ENCODE measurements at places on chromosomes 16 and 17. TPM values are rescaled to one million over a fixed set of nuclear protein-coding genes. Genes with fewer than 3 reads are reported as not detected.

- H3K36me3 ChIP-seq: peaks cover 29% of the 10 kb centered on the region
- no peak overlapping the region for H3K27ac ChIP-seq
- no peaks in the 10 kb centered on the region for H3K27me3 ChIP-seq
- DNase-seq: no peak
Measured at GRCh38 chr17:44074231-44074910, 3.8 kb downstream of the G6PC3 start.

DNA sequence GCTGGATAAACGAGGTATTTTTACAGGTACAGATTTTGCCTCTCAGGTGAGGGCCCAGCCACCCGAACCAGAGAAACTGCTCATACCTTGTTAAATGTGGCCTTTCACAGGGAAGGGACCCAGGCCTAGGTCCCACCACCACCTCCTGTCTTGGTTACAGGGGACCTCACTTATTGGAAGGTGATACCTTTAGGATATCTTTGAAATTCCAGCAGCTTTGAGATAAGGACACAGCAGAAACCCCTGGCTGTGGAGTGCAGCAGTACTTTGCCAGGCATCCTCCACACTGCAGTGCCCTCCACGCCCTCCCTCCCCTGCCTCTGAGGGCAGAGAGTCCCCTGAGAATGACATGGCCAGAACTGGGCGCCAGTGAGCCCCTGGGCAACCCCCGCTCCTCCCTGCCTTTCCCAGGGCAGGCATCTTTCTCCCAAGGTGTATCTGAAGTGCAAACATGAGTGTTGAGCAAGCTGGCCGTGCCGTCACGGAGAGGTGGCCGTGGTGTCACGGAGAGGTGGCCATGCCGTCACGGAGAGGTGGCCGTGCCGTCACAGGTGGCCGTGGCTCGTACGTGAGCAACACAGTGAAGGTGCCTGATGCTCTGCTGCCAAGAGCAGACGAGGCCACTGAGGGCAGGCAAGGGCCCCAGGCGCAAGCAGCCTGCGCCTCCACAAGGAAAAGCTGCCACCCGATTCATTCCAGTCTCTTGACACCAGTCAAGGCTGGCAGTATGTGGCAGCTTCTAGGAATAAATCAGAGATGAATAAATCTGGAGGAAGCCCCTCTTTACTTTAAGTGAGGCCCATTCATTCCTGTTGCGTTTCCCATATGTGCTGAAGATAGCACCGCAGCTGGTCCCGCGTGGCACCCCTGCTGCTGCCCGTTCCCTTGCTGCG lies 134.5 kb upstream of the CHMP6 start:
- no peak for DNase-seq
- H3K36me3 ChIP-seq: no peaks in the 10 kb centered on the region
- no peak overlapping the region for H3K4me3 ChIP-seq
- no peaks in the 10 kb centered on the region for H3K27me3 ChIP-seq
- peak overlapping the region; percentile 70 for H3K27ac ChIP-seq
- H3K4me1 ChIP-seq: peaks cover 33% of the 10 kb centered on the region

GRCh38 chr16:67013823-67014633 lies 14.9 kb upstream of the CBFB start:
- H3K36me3 ChIP-seq: no peaks in the 10 kb centered on the region
- DNase-seq: peak; percentile 67
- H3K27ac ChIP-seq: no peak overlapping the region
- H3K4me1 ChIP-seq: no peaks in the 10 kb centered on the region
- H3K27me3 ChIP-seq: peaks cover 48% of the 10 kb centered on the region

DNA sequence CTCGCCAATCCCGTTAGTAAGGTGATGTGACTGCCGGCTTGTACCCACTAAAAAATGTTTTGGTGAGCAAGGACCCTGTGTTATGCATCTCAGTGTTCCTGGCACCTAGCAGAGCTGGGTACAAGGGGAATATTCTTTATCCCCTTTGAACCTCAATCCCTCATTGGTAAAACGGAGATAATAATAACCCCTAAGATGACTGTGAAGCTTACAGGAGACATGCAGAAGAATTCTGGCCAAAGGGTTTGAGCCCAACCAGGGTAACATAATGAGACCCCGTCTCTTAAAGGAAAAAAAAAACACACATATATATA lies 896 bp downstream of the GGA2 start:
- no peaks in the 10 kb centered on the region for H3K27me3 ChIP-seq
- no peak for DNase-seq
- peaks cover 34% of the 10 kb centered on the region for H3K4me1 ChIP-seq
- peak overlapping the region; percentile 85 for H3K4me3 ChIP-seq
- H3K36me3 ChIP-seq: peaks cover 9% of the 10 kb centered on the region

DNA sequence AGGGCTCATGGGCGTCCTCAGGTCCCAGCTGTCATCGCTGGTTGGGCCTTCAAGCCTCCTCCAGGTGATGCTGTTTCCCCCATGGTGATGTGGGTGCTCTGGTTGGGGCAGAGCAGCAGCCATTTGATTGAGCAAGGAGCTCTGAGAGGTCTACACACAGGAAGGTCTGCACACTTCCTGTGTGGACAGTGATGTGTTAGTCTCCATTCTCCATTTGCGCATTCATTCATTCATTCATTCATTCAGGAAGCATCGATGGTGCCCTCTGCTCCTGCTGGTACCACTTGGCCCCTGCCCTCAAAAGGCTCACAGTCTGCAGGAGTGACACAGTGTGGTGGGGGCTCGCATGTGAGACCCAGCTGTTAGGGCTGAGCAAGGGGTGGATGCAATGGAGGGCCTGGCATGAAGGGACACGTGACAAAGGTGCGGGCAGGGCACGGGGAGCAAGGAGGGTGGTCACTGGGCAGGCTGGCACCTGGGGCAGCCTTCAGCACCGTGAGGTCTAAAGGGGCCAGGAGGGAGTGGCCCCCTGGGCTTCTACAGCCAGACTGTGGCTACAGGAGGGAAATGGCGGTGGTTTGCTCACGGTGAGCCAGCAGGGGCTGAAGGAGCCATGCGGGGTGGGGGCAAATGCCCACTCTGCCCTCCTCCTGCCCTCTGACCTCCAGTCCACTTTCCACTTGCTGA lies 1.5 kb downstream of the ADGRG3 start:
- H3K27me3 ChIP-seq: peaks cover 7% of the 10 kb centered on the region
- no peaks in the 10 kb centered on the region for H3K36me3 ChIP-seq
- no peaks in the 10 kb centered on the region for H3K4me1 ChIP-seq
- DNase-seq: no peak
- no peak overlapping the region for H3K27ac ChIP-seq
- H3K4me3 ChIP-seq: no peak overlapping the region

DNA sequence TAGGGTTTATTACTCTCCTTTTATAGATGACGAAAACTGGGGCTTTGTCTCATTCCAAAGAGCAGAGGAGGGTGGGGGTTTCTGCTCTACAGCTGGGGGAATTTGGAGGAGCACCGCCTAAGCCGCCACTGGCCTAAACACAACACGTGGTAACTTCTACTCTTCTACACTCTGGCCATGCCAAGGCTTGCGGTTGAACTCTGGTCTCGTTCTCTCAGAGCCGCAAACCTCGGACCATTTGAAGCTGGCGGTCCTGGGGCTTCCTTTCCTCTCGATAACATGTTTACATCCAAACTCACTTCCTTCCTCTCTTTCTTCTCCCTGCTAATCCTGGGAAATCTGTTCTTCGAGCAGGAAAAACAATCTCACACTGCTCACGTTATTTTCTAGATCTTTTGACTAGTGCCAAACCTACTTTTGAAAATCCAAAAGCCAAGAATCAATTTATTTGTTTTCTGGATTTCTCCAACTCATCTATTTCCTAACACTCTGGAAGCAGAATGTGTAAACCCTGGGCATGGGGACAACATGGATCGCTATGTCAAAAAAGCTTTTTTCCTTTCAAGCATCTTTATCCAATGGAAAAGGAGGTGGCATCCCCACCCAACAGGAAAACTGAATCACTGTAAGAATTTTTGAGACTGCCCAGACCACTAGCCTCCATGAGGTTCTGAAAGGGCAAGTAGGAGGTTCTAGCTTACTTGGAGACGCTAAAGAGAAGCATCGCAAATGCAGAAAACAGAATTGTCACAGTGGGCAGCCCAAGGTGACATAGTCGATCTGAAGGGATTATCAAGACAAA lies 13.6 kb upstream of the EEF2K start:
- peaks cover 38% of the 10 kb centered on the region for H3K4me1 ChIP-seq
- peak overlapping the region; percentile 88 for H3K4me3 ChIP-seq
- no peak for DNase-seq
- H3K27ac ChIP-seq: peak overlapping the region; percentile 93

DNA sequence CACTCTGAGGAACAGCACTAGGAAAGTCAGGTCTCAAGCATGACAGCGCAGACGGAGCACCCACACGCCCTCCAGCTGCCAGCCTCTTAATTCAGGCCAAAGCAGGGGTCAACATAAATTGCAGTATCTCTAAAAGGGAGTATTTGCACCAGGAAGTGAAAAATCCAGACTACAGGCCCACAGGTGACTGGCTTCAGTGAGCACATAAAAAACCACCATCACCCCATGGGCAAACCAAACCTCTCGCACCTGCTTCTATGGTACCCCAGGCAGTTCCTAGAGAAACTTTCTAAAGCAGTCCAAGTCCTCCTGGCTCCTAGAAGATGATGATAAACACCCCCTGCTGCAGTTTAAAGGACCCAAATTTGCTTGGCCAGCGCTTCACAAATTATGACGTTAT lies 129.8 kb downstream of the ZNF423 start:
- no peak for DNase-seq
- no peak overlapping the region for H3K4me3 ChIP-seq
- no peak overlapping the region for H3K27ac ChIP-seq
- no peaks in the 10 kb centered on the region for H3K27me3 ChIP-seq
- H3K36me3 ChIP-seq: peaks cover 18% of the 10 kb centered on the region
- 0 out of 2 replicates have a peak, but pooled peaks cover 7% of the 10 kb centered on the region for H3K4me1 ChIP-seq

DNA sequence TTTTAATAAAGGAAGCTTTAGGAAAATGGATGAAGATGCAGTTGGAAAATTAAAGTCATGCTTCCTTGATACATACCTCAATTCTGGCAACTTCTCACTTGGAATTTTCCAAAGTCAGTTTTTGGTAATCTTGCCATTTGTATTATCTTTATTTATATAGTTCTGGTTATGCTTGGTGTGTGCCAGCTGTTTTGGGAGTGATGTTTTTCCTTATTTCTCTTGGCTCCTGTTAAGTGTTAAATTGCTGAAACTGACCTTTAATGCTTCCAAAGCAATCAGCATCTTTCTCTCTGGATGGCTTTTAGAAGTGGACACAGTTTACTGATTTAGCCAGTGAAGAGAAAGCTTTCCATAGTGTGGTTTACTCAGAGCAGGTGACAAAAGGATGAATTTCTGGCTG lies 70.1 kb upstream of the HAS3 start:
- no peak overlapping the region for H3K27ac ChIP-seq
- no peak overlapping the region for H3K4me3 ChIP-seq
- no peaks in the 10 kb centered on the region for H3K36me3 ChIP-seq
- H3K27me3 ChIP-seq: no peaks in the 10 kb centered on the region
- no peaks in the 10 kb centered on the region for H3K4me1 ChIP-seq

GRCh38 chr17:45225964-45226530 lies 4.4 kb downstream of the FMNL1 start:
- no peak overlapping the region for H3K4me3 ChIP-seq
- peaks cover 22% of the 10 kb centered on the region for H3K4me1 ChIP-seq
- no peaks in the 10 kb centered on the region for H3K36me3 ChIP-seq
- no peak overlapping the region for H3K27ac ChIP-seq
- DNase-seq: no peak

DNA sequence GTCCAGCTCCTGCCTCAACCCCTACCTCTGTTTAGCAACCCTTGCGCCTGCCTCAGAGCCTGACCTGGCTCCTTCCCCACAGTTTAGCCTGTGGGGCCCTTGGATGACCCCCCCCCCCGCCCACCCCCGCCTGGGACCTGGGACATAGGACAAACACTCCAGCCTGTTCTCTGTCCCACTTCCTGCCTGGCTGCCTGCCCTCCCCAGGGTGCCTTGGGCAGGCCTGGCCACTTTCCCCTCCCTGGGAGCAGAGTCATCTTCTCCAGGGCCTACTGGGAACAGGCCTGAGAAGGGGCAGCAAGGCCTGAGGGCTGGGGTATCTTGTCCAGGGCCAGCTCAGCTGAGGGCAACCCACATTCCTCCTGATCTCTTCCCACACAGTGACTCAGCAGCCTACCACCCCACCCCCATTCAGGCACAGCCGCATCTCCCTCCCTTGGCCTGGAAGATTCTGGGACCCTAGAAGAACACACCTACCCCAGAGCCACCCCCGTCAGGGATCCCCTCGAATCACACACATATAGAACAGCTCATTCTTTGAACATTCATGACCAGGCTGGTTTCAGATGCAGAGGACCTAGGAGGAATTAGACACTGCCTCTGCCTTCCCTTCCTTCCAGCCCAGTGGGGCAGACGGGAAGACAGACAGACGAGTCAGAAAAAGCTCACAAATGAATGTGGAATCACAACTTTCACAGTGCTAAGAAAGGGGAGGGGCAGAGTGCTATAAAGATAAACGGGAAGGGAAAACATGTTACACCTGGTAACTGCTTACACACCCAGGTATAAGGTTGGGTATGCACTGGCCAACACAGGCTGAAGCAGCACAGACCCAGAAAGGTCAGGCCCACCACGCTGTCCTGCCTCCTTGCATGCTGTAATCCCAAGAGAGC lies 6.0 kb downstream of the FHOD1 start:
- H3K4me3 ChIP-seq: no peak overlapping the region
- peak overlapping the region; percentile 96 for H3K27ac ChIP-seq
- no peaks in the 10 kb centered on the region for H3K27me3 ChIP-seq
- DNase-seq: no peak
- peaks cover 17% of the 10 kb centered on the region for H3K36me3 ChIP-seq

- no peaks in the 10 kb centered on the region for H3K36me3 ChIP-seq
- no peak overlapping the region for H3K4me3 ChIP-seq
- no peak overlapping the region for H3K27ac ChIP-seq
- no peak for DNase-seq
- peaks cover 6% of the 10 kb centered on the region for H3K4me1 ChIP-seq
Measured at GRCh38 chr17:56217921-56218320, 64.6 kb downstream of the ANKFN1 start.

DNA sequence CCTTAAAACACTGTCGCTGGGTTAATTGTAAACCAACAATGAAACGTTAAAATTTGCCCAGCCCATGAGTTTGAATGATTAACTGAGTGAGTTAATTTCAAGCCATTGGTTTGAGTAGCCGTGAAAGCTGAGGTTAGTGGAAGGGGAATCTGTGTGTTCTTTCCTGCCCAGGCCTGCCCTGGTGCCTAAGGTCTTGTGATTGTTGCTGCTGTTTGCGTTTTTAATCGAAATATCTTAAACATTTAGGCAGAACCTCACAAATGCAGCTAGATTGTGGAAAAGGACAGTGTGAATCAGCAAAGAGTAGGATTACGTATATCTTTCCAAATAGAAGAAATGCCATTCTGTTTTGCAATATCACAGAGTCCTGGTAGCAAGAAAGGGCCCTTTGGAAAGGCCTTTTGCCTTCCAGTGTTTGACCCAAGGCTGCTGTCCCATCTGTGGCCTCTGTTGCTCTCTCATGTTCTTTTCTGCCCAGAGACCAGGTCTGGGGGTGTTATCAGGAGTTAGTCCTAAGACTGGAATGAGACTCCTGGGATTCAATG lies 113.8 kb downstream of the MSI2 start:
- no peak for DNase-seq
- H3K27ac ChIP-seq: no peak overlapping the region
- H3K36me3 ChIP-seq: peaks cover 20% of the 10 kb centered on the region

SLC16A6 gene
- total RNA-seq: 0.22 TPM

GPR179 gene
- total RNA-seq: 0.46 TPM

PKMYT1 gene
- 113 TPM for total RNA-seq

KRT25 gene
- not detected for total RNA-seq

SLC13A2 gene
- not detected for total RNA-seq

MT1M gene
- total RNA-seq: 4.7 TPM

Data from WTC11 (cell line).